ENCODE measurements at places on chromosomes 7 and 10.

- no peak for DNase-seq
Measured at GRCh38 chr7:128003167-128003566, 28.1 kb downstream of the LRRC4 start.

DNA sequence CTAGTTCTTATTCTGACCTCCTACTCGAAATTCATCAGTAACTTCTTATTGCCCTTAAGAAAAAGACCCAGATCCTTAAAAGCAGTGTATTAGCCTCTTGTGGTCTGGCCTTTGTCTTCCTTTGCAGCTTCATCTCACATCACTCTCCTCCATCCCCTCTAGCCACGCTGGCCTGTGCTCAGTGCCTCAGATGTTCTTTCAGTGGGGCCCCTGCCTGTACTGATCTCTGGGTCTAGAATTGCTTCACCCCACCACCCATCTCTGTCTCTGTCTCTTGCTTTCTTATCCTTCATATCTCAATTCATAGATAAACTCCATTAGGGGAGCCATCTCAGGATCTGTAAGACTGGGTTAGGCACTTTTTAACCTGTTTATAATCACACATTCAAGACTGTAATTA lies 1178.5 kb upstream of the C7orf33 start:
- DNase-seq = no peak

DNA sequence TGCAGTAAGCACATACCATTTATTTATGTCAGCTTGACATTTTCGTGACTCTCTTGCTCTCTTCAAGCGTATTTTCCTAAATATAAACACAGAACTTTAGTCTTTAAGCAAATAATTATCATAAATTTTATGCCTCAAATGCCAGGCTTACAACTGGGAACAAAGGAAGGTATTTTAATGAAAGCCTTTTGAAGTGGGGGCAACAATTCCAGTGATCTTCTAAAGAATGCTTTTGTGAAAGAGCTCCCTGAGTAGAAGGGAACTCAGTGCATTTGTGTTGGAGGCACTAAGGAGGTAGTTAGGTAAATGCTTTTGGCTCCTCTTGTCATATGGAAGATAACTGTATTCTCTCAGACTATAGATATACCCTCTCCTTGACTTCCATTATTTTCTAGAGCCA lies 104.9 kb downstream of the VPS50 start:
- DNase-seq = no peak

GRCh38 chr10:75664968-75665367 lies 233.5 kb downstream of the LRMDA start:
- no peak for DNase-seq

- peak; percentile 72 for DNase-seq
Measured at GRCh38 chr7:99141841-99142726, 1.8 kb downstream of the SMURF1 start.

DNA sequence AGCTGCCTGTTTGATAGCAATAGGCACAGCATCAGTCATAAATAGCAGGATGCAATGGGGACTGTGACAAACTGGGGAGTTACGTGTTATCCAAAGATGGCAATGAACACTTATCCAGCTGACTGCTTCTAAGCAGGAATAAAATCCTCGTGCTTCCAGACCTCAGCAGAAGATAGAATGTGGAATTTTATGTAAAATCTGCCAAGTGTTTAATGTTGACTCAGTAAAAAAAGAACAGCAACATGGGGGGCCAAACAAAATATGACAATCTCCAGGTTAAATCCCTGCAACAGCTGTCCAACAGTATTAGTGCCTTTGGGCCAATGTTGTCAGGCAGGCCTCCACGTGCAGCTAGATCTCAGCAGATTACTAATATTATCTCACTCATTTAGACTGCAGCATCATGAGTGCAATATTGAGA lies 127.3 kb downstream of the SEMA3C start:
- DNase-seq = no peak

DNA sequence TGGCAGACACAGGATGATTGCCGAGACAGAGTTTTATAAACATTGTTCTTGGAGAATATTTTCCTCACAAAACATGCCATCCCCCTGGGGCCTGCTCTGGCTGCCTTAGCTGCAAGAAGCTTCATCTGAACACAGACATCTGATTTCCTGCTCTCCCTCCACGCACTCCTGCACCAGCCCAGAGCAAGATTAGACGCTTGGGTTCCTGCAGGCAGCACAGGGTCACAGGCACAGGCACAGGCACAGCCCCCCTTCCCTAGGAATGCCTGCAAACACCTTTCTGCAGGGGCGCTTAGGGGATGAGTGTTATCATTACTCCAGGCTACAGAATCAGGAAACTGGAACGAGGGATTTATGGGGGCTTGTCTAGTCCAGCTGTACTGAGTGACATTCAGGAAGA lies 450.3 kb downstream of the GRID1 start:
- DNase-seq = no peak

DNA sequence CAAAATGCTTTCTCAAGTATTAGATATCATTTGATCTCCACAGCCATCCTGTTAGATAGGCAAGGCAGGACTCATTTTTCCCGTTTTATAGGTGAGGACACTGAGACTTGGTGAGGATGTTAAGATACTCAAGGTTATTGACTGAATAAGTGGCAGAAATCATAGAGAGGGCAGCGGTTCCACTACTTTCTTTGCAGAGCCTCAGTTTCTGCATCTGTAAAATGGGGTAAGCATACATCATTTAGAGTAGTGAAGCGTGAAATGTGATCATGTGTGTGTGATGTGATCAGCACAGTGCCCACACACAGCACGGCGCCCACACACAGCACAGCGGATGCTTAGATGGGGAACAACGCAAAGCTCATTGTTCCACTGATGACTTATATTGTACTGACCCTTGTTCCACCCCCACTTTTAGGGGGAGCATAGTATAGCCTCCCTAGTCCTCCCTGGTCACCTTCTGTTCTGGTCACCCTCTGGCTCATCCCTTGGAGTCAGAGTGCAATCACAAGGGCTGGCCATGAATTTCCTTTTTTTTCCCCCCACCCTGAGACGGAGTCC lies 10.5 kb downstream of the UBTD1 start:
- no peak for DNase-seq

GRCh38 chr10:79023240-79024162 lies 45.3 kb upstream of the ZMIZ1 start:
- DNase-seq = no peak

DNA sequence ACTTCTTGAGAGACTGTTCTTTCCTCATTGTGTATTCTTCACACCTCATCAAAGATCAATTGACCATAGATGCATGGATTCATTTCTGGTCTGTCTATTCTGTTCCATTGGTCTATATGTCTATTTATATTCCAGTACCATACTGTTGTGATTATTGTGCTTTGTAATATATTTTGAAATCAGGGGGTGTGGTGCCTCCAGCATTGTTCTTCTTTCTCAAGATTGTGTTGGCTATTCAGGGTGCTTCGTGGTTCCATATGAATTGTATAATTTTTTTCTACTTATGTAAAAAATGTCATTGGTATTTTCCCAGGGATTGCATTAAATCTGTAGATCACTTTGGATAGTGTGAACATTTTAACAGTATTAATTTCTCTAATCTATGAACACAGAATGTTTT lies 106.5 kb downstream of the EPC1 start:
- DNase-seq = no peak

DNA sequence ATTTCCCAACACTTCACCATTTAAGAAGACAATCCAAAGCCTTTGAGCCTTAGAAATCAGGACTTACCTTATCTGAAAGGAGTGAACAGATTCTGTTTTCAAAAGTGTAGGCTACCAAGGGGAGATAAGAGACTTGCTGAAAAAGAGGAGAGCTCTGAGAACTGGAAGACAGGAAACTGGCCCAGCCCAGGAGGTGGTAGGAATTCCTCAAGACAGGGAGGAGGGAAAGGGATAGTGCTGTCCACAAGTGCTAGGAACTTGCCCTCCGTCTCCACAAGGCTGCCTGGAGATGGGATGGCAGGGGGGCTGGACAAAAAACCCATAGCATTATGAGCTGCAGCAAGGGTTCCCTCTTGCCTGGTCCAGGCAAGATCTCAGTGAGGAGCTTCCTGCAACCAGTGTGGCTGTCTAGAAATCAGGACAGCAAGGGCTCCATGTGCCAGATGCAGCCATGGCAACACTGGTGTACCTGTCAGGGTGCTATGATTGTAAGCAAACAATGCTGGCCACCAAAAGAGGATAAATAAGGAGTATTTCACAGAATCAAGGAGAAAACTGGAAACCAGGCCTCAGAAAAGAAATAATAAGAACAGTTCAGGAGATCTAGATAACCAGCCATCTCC lies 22.7 kb upstream of the FRMD4A start:
- DNase-seq = no peak

GRCh38 chr10:124145109-124145870 lies 51.9 kb upstream of the CHST15 start:
- DNase-seq = no peak

- no peak for DNase-seq
Measured at GRCh38 chr7:105811189-105811847, 65.1 kb downstream of the ATXN7L1 start.

DNA sequence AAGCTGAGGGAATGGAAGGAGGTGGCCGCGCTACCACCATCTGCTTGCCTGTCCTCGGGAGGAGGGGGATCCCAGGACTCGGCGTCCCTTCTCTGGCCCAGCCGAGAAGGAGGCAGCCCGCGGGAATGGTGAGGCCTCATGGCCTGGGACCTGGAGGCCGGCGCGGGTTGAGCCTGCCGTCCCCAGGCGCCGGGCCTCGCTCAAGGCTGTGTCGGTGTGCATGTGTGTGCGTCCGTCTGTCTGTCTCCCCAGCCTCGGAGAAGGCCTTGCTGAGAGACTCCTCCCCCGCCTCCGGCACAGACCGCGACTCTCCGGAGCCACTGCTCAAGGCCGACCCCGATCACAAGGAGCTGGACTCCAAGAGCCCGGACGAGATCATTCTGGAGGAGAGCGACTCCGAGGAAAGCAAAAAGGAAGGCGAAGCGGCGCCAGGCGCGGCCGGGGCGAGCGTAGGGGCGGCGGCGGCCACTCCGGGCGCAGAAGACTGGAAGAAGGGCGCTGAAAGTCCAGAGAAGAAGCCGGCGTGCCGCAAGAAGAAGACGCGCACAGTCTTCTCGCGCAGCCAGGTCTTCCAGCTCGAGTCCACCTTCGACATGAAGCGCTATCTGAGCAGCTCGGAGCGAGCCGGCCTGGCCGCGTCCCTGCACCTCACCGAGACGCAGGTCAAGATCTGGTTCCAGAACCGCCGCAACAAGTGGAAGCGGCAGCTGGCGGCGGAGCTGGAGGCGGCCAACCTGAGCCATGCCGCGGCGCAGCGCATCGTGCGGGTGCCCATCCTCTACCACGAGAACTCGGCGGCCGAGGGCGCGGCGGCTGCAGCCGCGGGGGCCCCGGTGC lies 1.3 kb downstream of the HMX3 start:
- no peak for DNase-seq

GRCh38 chr7:141992156-141992555 lies 3.5 kb upstream of the MGAM start:
- no peak for DNase-seq
